ENCODE measurements at places on chromosomes 5 and 9.
A peak's percentile ranks its signal among the peaks of the same experiment; 100 is the strongest.

DNA sequence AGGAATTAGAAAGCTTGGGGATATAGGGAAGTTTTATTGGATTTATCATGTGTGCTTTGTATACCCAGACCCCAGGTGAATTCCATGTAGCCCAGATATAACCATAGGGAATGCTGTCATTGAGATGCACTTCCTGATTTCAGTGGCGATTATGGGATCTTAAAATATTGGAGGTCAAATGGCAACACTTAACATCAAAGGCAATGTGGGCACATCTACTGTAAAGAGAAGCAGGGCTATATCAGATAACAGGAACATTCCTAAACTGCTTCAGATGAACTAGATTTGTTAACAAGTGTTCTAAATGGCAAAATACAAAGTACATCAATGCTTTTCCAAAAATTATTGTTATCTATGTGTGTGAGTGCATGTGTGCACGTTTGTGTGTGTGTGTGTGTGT lies 883.5 kb upstream of the EDIL3 start:
- no peak for DNase-seq

- DNase-seq = no peak
Observed at GRCh38 chr9:87179553-87180340, 232.4 kb upstream of the GAS1 start.

- no peak for DNase-seq
Observed at GRCh38 chr9:17433526-17433925, 145.3 kb upstream of the SH3GL2 start.

- no peak for DNase-seq
Observed at GRCh38 chr9:33934188-33934878, 114.4 kb downstream of the UBAP2 start.

- DNase-seq = no peak
Observed at GRCh38 chr5:152422081-152422480, 17.0 kb upstream of the NMUR2 start.

DNA sequence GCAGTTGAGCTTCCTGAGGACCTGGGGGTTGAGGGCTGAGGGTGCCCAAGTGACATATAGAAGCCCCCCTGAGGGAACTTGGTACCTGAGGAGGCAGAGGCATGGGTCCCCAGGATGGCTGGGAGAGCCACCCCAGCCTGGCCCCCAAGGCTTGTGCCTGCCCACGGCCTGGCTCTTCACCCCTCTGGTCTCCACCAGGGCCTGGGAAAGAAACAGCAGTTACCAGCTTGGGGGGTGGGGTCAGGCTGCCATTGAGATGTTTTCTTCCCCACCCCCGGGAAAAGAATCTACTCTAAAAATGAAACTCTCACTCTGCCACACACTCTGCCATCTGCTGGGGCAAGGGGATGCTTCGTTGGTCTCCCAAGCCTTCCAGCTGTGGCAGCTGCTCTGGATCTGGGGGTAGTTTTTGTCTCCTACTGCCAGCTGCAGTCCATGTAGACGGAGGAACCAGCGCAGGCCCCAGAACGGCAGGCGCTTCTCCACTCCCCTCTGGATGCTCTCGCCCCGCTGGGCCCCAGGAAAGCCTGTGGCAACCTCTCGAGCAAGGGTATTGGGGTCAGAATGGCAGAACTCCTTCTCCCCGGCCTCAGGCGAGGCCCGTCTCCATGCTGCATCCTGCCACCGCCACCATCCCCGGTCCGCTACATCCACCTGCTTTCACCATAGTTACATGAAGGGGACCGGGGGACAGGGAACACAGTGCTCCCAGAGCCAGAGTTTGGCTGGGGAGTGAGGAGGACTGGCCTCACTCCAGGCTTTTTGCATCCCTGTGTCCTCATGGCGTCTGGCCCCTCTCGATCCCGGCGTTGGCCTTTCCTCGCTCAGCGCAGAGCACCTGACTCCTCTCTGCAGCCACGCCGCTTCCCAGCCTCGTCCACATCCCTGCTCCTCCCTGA lies 123.5 kb downstream of the DAB2IP start:
- DNase-seq = no peak

DNA sequence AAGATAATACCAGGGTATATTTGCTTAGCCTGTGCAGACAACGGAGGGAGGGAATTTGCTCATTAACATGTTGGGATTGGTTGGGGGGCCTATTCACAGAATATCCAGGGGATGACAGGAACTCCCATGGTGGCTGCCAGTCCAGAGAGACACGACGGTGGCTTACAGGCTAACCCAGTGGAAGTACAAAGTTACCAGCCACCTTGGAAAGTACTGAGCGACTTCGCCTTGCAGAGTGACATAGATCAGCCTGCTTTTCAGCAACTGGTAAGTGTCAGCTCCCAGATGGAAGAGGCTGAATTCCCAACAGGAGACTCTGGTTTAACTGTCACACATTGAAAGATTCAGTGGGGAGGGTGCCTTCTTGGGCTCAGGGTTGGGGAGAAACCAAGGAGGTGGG lies 7.9 kb downstream of the ISL1 start:
- DNase-seq = no peak

- no peak for DNase-seq
Observed at GRCh38 chr5:79456890-79457583, 56.9 kb downstream of the HOMER1 start.

DNA sequence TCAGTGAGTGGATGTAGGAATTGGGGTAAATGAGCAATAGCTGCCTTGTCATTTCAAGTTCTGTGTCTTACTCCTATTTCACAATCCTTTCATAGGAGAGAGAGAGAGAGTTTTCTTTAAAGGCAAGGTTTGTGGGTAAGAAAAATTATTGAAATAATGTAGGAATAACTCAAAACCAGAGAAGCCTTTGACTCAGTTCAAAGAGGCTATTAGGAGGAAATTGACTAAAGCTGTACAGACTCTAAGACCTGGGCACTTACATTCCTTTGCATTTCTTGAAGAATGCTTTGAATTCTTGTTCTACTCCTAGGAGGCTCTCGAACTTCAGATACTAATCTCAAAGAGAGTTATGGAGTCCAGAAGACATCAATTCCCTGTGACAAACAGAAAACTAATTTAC lies 257.1 kb downstream of the FBXL7 start:
- DNase-seq = no peak

DNA sequence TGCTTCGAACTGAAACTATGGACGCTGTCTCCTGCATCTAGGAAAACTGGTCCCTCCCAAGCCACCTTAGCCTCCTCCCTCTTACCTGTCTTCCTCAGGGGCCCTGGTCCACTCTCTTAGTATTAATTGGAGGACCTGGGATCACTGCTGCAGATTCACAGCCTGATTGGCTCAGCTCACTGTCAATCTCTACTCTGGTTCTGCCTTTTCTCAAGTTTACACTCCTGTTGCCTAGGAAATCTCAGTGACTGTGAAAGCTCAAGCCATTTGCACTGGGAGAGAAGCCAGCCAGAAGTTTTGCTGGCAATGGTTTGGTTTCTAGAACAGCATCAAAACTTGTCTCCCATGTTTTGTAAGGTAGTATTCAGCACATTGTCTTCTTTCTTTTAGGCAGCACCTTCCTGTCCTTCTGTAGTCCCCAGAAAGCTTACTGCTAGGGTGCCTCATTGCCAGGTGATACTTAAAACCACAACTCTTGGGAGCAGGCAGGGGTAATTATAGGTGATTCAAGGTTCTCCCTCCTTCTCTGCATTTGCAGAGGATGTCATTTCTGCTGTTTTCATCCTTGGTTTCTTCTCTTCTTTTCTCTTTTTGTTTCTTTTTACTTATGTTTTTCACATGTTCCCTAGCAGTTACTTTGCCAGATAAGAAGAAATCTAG lies at the start of gene CAPSL:
Gene CAPSL (minus strand): TSS at position 55 of the 660 bp plus-strand sequence. CDS start 17,502 bp downstream, outside the sequence.
- peak; percentile 15 for DNase-seq

GRCh38 chr9:79215821-79216220 lies 355.9 kb upstream of the TLE4 start:
- DNase-seq = no peak

- no peak for DNase-seq
Observed at GRCh38 chr5:102857076-102857818, 102.1 kb downstream of the PAM start.

DNA sequence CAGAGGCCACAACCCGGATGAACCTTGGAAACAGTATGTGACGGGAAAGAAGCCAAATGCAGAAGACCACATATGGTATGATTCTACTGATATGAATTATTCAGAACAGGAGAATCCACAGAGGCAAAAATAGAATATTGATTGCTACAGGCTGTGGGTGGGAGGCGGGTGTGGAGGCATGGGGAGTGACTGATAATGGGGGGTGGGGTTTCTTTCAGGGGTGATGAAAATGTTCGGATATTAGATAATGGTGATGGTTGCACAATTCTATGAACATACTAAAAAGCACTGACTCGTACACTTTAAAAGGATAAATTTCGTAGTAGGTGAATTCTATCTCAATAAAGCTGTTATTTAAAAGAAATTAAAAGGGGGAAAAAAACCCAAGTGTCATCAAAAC lies 10.7 kb downstream of the IL4 start:
- DNase-seq = no peak

- no peak for DNase-seq
Observed at GRCh38 chr9:120942186-120943001, 15.8 kb upstream of the TRAF1 start.

DNA sequence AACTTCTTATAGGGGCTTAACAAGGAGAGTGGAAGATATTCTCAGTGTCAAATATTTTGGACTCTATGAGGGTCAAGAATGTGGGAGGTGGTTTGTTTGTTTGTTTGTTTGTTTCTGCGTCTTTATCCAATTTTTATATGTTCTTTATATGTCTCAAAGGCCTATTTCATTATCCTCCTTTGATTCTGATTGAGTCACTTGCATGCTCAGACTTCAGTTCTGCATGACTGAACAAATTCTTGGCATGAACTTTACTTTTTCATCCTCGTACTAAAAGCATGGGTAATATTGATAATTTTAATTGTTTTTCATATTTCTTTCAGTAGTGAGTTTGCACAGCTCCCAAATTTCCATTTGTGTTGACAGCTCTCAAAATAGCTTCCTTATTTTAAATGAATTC lies 19.2 kb upstream of the ERBIN start:
- DNase-seq = peak; percentile 23

DNA sequence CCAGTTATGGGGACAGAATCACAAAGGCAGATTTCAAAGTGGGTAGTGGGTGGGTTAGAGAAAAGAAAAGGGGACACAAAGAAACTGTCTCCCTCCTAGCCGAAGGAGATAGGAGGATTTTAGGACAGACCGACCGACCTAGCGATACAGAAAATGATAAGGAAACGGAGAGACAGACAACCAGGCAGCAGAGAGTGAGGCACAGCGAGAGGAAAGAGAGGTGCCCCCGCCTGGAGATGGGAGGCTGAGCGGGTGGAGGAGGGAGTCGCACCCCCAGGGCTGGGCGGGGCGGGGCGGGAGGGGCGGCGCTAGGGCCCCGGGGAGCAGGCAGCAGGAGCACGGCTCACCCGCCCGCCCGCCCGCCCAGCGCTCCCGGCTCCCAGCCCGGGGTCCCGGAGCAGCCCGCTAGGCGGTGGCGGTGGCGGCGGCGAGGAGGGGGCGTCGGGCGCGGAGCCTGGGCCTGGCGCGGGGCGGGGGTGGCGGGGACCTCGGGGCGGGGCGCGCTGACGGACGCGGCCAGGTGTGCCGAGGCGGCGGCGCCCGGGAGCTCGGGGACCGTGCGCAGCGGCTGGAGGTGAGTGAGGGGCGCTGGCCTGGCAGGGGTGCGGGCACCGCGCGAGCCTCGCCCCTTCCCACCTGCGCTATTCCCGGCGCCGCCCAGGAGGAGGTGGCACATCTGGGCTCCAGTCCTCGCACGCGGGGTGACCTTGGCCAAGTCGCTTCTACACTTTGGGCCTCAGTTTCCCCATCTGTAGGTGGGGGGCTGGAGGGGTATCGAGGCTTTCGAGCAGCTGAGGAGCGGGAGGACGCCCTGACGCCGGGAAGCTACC lies 15.9 kb upstream of the SYNPO start:
- DNase-seq = no peak

DNA sequence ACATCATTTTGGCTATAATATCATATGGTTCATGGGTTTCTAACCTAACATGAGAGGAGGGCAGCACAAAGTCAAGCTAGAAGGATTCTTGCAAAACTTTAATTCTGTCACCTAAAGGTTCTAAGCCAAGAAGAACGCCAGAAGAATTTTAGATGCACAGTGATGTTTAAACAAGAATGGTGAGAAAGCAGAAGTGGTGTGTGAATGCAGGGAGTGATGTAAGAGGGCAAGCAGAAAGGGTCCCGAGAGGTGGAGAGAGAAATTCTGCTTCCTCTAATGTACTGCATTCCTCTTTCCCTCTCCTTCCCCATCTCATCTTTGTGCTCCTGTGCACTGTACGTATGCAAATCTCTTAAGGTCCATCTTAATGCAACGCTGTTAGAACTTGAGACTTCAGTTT lies 2.1 kb upstream of the TRMO start:
- DNase-seq = no peak

GRCh38 chr9:99025616-99026270 lies 79.2 kb upstream of the TGFBR1 start:
- DNase-seq = no peak

GRCh38 chr5:178131446-178131996 lies 707 bp downstream of the RMND5B start:
- DNase-seq = peak; percentile 33

- DNase-seq = no peak
Observed at GRCh38 chr9:123116036-123116435, 82.6 kb downstream of the GPR21 start.

- DNase-seq = no peak
Observed at GRCh38 chr5:173835661-173836060, 52.5 kb upstream of the CPEB4 start.

GRCh38 chr5:55713871-55714270 lies 1.7 kb upstream of the SLC38A9 start:
- DNase-seq = no peak

DNA sequence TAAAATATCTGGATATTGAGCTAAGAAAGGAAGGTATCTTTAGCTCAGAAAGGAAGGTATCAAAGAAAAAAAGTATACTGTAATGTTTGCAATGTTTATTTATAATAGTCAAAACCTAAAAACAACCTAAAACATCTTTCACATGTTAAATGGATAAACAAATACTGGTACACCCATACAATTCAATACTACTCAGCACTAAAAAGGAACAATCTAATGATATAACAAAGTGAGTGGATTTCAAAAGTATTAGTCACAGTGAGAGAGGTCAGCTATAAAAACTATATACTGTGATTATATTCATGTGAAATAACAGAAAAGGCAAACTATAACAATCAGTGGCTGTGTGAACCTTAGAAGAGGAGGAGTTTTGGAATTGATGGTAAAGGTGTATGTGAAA lies 455.0 kb upstream of the FTMT start:
- no peak for DNase-seq

DNA sequence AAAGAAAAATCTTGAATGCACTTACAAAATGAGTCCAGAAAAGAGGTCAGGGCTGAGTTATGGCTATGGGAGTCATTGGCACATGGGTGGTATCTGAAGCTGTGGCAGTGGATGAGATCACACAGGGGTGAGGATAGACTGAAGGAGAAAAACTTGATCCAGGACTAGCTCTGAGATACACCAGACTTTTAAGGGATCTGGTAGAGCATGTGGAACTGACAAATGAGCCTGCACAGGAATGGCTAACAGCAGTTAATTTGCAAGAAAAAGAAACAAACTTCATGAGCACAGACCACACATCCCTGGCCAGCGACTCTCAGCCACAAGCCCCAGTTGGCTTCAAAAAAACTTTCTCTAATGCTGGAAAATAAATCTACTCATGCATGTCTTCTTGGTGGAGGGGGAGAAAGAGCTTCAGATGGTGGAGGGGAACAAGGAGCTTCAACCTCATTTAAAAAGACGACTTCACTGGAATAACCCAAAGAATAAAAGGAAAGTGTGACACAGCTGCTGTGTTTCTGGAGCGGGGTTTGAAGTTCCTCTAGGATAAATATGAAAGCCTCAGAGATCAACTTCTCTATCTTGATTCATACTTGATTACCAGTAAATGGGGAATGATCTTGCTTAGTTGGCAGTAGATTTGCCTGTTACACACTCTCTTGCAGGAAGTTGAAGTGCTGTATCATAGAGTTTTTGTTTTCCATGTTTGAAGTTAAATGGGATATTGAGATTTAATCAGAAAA lies 33.6 kb downstream of the TNFAIP8 start:
- no peak for DNase-seq

Measured in RKO (cell line).